ENCODE measurements at places on chromosomes 2 and 18. TPM values are rescaled to one million over a fixed set of nuclear protein-coding genes. Genes with fewer than 3 reads are reported as not detected.

GRCh38 chr18:49207361-49207760, 253.1 kb downstream of the DYM start:
- no peak for DNase-seq

The SP140 gene
- 1.1 TPM for total RNA-seq

DNA sequence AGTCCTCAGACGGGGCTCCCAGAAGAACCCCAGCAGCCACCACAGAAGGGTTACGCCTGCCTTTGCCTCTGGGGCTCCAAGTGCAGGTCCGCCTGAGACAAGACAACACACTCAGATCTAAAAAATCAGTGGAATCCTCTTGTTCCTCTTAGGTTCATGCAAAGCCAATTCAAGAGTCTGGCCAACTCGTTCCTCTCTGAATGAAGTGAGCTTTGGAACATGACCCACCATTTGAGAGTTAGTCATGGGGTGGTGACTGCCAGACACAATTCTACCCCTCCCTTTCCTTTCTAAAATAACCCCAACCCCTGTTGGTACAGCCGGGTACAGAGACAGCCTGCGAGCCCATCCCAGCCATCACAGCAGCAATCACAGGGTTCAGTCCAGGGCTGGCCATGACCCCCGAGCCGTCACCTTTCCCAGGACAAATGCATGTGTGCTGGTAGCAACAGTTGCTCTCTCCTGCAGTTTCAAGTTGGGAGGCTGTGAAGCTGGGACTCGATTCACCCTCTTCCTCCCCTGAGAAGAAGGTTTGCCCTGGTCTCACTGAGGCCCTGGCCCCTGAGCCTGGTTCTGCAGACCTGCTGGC, 183.1 kb upstream of the SH3BP4 start:
- no peak for DNase-seq

- no peak for DNase-seq
Observed at GRCh38 chr18:59700535-59700967, 3.3 kb upstream of the CCBE1 start.

- no peak for DNase-seq
Observed at GRCh38 chr2:238848976-238849853, 1.3 kb downstream of the TWIST2 start.

Data from occipital lobe (tissue), 3 donors.